ENCODE measurements at places on chromosomes 2 and 18.
A peak's percentile ranks its signal among the peaks of the same experiment; 100 is the strongest.

DNA sequence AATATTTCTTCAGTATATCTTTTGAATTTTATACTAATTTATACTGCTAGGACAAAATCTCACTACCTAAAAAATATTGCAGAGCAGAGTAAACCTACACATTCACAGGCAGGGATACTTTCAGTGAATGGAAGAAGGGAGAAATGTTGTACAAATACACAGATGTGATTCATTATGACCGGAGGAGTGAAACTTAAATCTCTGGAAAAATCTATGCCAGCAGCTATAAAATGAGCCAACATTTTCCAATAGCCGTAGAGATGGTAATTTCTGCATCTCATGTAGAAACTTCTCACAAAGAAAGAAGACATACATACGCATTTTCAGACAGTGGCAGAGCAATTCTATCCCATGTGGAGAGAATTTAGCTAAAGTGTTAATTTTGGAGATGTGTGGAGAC is 54.8 kb downstream of the KCNS3 start:
- no peak for DNase-seq

GRCh38 chr2:45821558-45822271 is 170.2 kb downstream of the PRKCE start:
- DNase-seq: no peak

DNA sequence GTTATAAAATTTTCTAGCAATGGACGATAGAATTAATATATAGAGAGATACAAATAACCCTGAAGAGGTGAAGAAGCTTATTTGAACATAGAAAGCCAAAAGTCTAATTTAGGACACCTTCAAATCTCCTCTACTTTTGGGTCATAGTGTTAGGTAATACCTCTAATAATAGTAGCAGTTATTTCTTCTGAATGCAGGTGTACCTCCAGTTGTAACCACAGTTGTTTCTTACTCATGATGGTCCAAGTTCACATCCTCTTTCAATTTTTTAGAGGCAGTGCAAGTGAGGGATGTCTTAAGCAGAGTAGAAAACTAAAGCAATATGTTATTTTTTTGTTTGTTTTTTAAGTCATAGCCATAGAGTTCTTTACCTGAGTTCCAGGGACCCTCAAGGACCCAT is 429.5 kb downstream of the CCDC85A start:
- no peak for DNase-seq

- peak; percentile 57 for DNase-seq
Measured at GRCh38 chr2:64454386-64455332, 697 bp downstream of the LGALSL start.

DNA sequence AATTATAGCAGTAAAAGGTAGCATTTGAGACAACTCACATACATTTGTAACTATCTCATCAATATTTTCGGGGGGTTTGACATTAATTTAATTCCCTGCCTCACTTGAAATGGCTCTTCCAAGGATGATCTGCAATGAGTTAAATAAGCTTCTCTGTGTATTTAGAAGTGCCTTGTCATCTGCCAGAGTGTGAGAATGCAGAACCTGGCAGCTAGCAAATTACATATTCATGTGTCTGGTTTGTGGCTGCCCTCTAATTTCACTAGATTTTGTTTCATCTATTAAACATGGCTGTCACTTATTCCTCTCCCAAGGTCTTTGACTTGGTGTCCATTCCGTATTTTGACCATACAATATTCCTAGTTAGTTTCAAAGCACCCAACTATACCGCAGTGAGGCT is 158.3 kb upstream of the CAVIN2 start:
- no peak for DNase-seq

DNA sequence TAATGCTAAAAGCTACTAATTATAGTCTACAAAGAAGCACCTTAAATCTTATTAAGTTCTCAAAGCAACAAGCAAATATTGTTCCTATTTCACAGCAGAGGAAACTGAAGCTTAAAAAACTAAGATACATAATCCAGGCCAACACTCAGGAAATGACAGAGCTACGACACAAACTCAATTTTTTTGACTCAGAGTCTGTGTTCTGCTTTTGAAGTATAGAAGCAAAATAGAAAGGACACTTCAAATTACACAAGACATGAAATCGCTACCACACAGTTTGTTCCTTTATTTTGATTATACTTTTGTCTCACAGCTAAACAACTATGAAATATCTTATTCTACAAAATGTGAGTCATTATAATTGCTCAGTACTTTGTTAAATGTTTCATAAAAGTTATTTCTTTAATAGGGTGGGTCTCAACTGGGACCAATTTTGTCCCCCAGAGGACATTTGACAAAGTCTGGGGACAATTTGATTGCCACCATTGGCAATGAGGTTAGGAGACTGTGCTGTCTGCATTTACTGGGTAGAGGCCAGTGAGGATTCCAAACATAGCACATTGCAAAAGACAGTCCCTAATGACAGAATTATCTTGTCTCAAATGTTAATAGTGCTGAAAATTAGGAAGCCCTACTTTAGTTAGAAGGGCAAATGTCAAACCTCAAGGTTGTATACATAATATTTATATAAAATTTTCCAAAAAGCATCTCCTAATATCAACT is 101.5 kb upstream of the GRB14 start:
- DNase-seq: no peak

GRCh38 chr18:79614211-79614955 is 65.2 kb upstream of the CTDP1 start:
- no peak for DNase-seq

GRCh38 chr2:40452786-40453185 is 896 bp upstream of the SLC8A1 start:
- DNase-seq: no peak

DNA sequence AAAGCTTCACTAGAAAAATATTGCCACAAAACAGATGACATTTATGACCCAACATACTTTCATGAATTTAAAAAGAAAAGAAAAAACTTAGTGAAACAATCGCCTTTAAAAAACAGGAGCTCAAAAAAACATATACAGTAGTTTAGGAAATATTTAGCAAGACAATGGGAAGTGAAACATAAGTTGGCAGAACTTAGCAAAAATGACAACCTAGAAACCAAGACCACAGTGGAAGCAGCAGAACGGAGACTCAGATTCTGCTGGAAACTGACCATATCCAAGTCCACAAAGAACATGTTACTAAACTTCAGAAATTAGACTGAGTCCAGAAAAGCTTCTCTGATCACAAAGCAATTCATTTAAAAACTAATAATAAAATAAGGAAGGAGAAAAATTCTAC is 41.8 kb upstream of the CTAGE1 start:
- no peak for DNase-seq

DNA sequence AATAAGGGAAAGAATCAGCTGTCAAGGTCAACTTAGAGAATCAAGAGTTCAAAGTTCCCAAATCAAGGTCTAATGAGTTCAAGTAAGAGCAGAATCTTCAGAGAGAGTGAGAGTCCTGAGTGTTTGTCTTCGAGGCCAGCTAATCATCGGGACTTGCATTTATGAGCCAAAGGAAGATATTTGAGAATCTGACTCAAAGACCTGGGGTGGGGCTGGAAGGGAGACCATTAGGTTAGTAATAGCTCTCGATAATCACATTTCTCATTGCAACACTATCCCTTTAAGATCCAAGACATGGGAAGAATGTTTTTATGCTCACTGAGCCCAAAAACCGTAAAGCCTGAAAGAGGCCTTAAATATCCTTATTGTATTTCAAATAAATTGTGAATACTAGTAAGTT is 72.0 kb upstream of the FSHR start:
- no peak for DNase-seq

DNA sequence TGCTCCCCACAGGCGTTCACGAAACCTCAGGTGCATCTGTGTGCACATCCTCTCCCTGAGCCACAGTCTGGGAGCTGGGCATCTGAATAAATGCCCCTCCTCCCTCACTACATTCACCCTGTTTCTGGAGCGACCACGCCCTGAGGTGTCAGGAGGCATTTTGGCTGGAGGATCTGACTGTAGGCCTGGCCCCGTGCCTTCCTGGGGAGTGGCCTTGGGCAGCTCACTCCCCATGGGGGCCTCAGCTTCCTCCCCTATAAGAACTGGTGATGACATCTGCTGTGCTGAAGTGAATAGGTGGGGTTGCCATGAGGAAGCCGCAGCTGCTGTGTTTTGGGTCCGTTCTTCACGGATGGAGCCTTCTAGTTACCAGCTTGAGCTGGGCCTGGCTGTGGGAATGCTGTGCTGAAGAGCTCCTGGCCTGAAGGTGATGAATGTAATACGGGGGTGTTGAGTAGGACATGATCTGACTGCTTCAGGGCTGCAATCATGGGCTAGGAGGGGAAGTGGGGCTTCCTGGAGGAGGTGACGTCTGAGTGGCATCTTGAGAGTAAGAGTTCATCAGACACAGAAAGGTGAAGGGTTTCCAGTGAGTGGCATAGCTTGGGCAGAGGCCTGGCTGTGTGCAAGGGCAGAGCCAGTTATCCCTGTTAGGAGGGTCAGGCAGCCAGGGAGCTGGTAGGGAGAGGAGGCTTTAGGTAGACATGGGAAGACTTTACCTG is 58.2 kb downstream of the GLI2 start:
- DNase-seq: no peak

DNA sequence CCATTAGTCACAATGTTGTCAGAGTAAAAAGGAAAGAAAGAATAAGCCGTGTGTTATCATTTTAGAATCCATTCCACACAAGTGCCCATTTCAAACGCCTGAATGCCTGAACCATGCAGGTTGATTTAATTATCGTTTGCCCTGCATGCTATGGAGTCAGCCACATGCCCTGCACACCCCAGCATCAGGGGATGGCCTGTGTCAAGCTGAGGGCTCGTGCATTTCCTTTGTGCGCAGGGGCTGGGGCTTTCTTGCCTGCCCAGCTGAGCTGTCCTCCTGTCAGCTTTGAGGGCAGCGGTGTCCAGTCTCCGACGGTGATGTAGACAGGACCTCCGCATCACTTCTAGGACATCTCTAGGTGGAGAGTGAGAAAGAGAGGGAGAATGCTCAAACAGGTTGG is 200.4 kb downstream of the TSN start:
- DNase-seq: no peak

- DNase-seq: no peak
Measured at GRCh38 chr2:37244017-37244416, 12.6 kb downstream of the NDUFAF7 start.
